ENCODE measurements at places on chromosomes 2 and 18.

- DNase-seq, result no peak
These were observed 132.8 kb upstream of the IL1R2 start for GRCh38 chr2:101858910-101859309.

DNA sequence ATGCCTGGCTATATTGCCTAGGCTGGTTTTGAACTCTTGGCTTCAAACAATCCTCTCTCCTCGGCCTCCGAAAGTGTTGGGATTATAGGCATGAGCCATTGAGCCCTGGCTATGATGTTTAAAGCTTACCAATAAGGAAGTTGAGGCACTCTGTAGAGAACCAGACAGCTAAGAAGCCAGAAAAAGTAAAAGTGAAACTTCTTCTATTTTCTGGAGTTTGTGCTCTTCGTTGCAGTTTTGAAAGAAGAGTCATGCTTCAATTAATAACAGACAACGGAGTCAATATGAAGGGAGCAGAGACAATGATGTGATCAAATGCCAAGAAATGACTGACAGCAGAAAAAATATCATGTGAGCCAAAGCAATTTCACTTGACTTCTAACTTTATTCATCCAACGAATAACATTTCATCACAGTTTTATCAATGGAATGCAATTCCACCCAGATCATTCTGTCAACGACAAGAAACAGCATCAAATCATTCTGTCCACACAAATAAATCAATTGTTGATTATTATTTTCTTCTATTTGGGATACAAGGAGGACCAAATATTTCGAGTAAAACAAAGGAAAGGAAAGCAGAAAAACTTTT, 175.5 kb upstream of the CELF4 start:
- no peak for DNase-seq

GRCh38 chr2:69311024-69311416, 76.0 kb downstream of the GFPT1 start:
- DNase-seq, result no peak

- peak; percentile 13 for DNase-seq
These were observed 58.3 kb downstream of the NPAS2 start for GRCh38 chr2:100878000-100878791.
